ENCODE measurements at places on chromosomes 12 and 14. TPM values are rescaled to one million over a fixed set of nuclear protein-coding genes. Genes with fewer than 3 reads are reported as not detected.
A peak's percentile ranks its signal among the peaks of the same experiment; 100 is the strongest.

- H3K36me3 ChIP-seq = no peaks in the 10 kb centered on the region
- H3K4me3 ChIP-seq = no peak overlapping the region
- no peaks in the 10 kb centered on the region for H3K4me1 ChIP-seq
- no peaks in the 10 kb centered on the region for H3K27me3 ChIP-seq
Observed at GRCh38 chr12:45775964-45776363, 46.5 kb downstream of the ARID2 start.

DNA sequence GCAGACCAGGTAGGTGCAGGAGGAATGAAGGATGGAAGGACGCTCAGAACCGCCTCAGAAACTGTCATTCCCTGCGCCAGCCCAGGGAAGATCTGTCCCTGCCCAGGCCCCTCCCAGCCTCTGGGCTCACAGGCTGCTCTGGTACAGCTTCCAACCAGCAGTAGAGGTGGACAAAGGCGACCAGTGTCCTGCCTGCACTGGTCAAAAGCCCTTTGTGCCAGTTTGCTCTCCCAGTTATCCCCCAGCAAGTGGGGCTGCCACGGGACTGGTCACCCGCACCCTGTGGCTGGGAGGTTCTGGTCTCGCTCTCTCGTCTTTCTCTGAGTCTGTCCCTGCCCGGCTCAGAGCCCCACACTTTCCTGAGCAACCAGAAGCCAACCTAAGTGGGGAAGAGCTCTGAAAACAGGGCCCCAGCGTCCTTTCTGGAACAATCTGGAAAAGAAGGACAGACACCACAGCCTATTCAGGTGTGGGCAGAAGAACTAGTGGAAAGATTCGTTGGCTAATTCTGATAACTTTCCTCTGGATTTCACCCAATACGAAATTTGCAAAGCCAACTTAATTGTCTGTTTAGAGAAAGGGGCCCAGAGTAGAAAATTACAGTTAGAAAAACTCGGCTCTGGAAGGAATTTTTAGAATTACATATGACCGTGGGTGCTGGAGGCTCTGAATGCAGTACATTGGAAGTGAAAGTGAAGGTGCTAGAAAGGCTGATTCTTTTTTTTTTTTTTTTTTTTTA, 21.7 kb downstream of the SNRNP35 start:
- no peak overlapping the region for H3K4me3 ChIP-seq
- H3K27me3 ChIP-seq = no peaks in the 10 kb centered on the region
- H3K36me3 ChIP-seq = no peaks in the 10 kb centered on the region
- peak overlapping the region; percentile 86 for H3K27ac ChIP-seq
- H3K4me1 ChIP-seq = peaks cover 6% of the 10 kb centered on the region

- no peaks in the 10 kb centered on the region for H3K4me1 ChIP-seq
- H3K36me3 ChIP-seq = no peaks in the 10 kb centered on the region
- no peak overlapping the region for H3K27ac ChIP-seq
- no peaks in the 10 kb centered on the region for H3K27me3 ChIP-seq
Observed at GRCh38 chr12:47561746-47562145, 144.1 kb downstream of the RPAP3 start.

GRCh38 chr14:59087711-59088110, 100.8 kb upstream of the DAAM1 start:
- no peaks in the 10 kb centered on the region for H3K27me3 ChIP-seq
- H3K4me1 ChIP-seq = no peaks in the 10 kb centered on the region
- H3K4me3 ChIP-seq = no peak overlapping the region
- no peak overlapping the region for H3K27ac ChIP-seq
- no peak for DNase-seq

DNA sequence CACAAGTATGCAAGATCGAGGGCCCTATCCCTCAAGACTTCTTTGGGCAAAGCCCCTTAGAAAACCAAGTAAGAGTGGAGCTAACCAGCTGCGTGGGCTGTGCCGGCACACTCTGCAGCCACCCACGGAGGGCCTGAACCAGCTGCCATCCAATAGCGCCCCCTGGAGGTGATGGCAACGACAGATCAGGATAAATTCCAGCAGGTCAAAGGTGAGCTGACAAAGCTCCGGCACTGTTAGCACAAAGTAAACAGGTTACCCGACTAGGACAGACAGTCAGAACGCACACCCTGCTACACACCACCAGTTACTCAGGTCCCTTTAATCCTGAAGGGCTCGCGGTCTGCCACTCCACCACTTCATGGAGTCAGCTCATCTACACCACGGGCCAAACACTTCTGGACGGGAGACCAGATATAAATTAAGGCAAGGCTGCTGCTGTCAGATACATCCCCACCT, 4.9 kb downstream of the ZBTB39 start:
- no peak overlapping the region for H3K4me3 ChIP-seq
- H3K36me3 ChIP-seq = no peaks in the 10 kb centered on the region
- peak; percentile 69 for DNase-seq
- H3K4me1 ChIP-seq = no peaks in the 10 kb centered on the region
- H3K27ac ChIP-seq = no peak overlapping the region

DNA sequence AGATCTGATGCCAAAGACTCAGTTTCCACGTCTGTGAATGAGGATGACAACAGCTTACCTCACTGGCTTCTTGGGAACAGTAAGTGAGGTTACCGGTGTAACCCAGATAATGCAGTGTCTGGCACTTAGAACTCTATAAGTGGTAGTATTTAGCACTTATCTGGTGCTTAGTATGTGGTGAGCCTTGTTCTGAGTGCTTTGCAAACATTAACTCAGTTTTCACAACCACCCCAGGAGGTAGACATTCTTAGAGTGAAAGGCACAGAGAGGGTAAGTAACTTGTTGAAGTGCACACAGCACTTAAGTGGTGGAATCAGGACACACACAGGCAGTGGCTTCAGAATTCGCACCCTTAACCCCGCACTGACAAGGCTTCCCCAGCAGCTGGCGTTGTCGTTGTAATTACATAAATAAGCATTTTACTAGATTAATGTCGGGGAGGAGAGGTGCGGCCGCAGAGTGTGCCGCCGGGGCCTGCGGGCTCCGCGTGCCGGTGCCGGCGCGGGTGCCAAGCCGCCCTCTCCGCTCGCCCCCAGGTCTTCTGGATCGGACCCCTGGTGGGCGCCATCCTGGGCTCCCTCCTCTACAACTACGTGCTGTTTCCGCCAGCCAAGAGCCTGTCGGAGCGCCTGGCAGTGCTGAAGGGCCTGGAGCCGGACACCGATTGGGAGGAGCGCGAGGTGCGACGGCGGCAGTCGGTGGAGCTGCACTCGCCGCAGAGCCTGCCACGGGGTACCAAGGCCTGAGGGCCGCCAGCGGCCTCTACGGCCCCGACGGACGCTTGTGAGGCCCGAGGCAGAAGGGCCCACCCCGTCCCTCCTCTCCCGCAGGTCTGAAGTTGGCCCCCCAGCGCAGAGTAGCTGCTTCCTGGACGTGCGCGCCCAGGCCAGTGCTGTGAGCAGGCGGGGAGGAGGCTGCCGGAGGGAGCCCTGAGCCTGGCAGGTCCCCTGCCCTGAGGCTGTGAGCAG, 4.6 kb downstream of the AQP2 start:
- H3K36me3 ChIP-seq = no peaks in the 10 kb centered on the region
- no peaks in the 10 kb centered on the region for H3K27me3 ChIP-seq
- H3K4me1 ChIP-seq = no peaks in the 10 kb centered on the region
- H3K4me3 ChIP-seq = no peak overlapping the region
- H3K27ac ChIP-seq = no peak overlapping the region

- H3K27ac ChIP-seq = no peak overlapping the region
- DNase-seq = no peak
- H3K4me3 ChIP-seq = no peak overlapping the region
- H3K36me3 ChIP-seq = no peaks in the 10 kb centered on the region
- H3K27me3 ChIP-seq = no peaks in the 10 kb centered on the region
Observed at GRCh38 chr14:56149995-56150394, 31.8 kb downstream of the PELI2 start.

DNA sequence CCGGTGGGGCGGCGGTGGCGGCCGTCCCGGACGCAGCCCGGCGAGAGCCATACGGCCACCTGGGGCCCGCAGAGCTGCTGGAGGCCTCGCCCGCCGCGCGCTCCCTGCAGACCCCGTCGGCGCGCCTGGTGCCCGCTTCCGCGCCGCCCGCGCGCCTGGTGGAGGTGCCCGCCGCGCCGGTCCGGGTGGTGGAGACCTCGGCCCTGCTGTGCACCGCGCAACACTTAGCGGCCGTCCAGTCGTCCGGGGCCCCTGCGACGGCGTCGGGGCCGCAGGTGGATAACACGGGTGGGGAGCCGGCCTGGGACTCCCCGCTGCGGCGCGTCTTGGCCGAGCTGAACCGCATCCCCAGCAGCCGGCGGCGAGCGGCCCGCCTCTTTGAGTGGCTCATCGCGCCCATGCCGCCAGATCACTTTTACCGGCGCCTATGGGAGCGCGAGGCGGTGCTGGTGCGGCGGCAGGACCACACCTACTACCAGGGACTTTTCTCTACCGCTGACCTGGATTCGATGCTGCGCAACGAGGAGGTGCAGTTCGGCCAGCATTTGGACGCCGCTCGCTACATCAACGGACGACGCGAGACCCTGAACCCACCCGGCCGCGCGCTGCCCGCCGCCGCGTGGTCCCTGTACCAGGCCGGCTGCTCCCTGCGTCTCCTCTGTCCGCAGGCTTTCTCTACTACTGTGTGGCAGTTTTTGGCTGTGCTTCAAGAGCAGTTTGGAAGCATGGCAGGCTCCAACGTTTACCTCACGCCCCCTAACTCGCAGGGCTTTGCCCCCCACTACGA, 716 bp downstream of the RIOX1 start:
- H3K36me3 ChIP-seq = no peaks in the 10 kb centered on the region
- peaks cover 2% of the 10 kb centered on the region for H3K4me1 ChIP-seq
- H3K27ac ChIP-seq = peak overlapping the region; percentile 71
- H3K4me3 ChIP-seq = peak overlapping the region; percentile 22
- peak; percentile 73 for DNase-seq

- no peak overlapping the region for H3K27ac ChIP-seq
- H3K4me1 ChIP-seq = no peaks in the 10 kb centered on the region
- no peaks in the 10 kb centered on the region for H3K36me3 ChIP-seq
- H3K27me3 ChIP-seq = no peaks in the 10 kb centered on the region
- DNase-seq = no peak
Observed at GRCh38 chr14:36981832-36982529, 190.4 kb downstream of the SLC25A21 start.

DNA sequence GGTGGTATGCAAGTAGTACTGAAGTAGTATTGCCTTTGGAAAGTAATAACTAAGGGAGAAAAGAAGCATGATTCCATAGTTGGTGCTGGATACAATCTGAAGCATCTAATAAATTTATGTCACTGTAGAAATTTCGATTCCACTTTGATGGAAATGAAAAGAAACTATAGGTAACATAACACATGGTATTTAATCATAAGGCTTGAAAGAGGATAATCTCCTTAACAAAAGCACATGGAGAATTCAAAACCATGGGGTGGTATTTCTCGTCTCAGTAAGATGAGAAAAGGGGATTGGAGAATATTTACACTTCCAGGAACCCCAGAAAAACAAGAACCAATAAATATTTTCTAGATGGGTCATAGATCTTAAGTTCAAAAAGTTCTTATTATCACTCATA, 72.7 kb downstream of the NDUFA12 start:
- no peak overlapping the region for H3K27ac ChIP-seq
- H3K4me3 ChIP-seq = no peak overlapping the region
- no peak for DNase-seq
- H3K36me3 ChIP-seq = no peaks in the 10 kb centered on the region
- no peaks in the 10 kb centered on the region for H3K4me1 ChIP-seq

GRCh38 chr14:58243790-58244555, 670 bp upstream of the PSMA3 start:
- peak overlapping the region; percentile 73 for H3K27ac ChIP-seq
- H3K36me3 ChIP-seq = no peaks in the 10 kb centered on the region
- H3K27me3 ChIP-seq = no peaks in the 10 kb centered on the region
- DNase-seq = no peak
- H3K4me3 ChIP-seq = peak overlapping the region; percentile 64
- peaks cover 7% of the 10 kb centered on the region for H3K4me1 ChIP-seq

GRCh38 chr12:27838543-27839185, 58.6 kb upstream of the MANSC4 start:
- no peaks in the 10 kb centered on the region for H3K36me3 ChIP-seq
- no peak overlapping the region for H3K27ac ChIP-seq
- H3K4me3 ChIP-seq = no peak overlapping the region
- no peak for DNase-seq
- H3K27me3 ChIP-seq = no peaks in the 10 kb centered on the region
- no peaks in the 10 kb centered on the region for H3K4me1 ChIP-seq

- H3K4me3 ChIP-seq = no peak overlapping the region
- H3K27me3 ChIP-seq = no peaks in the 10 kb centered on the region
- H3K27ac ChIP-seq = no peak overlapping the region
- no peaks in the 10 kb centered on the region for H3K36me3 ChIP-seq
- H3K4me1 ChIP-seq = no peaks in the 10 kb centered on the region
Observed at GRCh38 chr14:95462491-95462890, 54.0 kb downstream of the SYNE3 start.

DNA sequence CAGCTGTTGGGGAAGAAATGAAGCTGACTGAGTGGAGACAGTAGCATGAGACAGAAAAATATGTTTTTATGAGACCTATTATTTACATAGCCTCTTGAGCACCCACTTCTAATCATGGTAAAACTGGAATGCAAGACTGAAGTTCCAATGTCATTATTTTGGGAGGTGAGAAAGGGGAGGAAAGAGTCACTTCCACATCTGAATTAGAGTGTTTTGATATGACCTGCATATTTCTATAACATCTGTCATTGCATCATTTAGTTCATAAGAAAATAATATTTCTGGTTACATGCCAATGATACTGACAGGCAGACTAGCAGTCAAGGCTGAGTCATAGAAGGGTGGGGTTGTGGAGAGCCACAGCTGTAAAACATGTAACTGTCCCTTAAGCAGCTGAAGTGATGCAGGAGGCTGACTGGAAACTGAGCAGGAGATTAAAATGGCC, 26.7 kb downstream of the NTN4 start:
- no peaks in the 10 kb centered on the region for H3K27me3 ChIP-seq
- H3K27ac ChIP-seq = no peak overlapping the region
- H3K4me1 ChIP-seq = no peaks in the 10 kb centered on the region

The GALNT9 gene
- 0.62 TPM for total RNA-seq

The FAM90A1 gene
- total RNA-seq = 0.32 TPM

The FGF23 gene
- total RNA-seq = not detected

The PIK3C2G gene
- total RNA-seq = 0.15 TPM

The NEUROD4 gene
- not detected for total RNA-seq

The TPPP2 gene
- total RNA-seq = not detected

The CMA1 gene
- 2.8 TPM for total RNA-seq

The KRT77 gene
- not detected for total RNA-seq

Measured in aorta (tissue), 5 donors.